ENCODE measurements at places on chromosomes 6 and 20. TPM values are rescaled to one million over a fixed set of nuclear protein-coding genes. Genes with fewer than 3 reads are reported as not detected.

- peak; percentile 62 for DNase-seq
Observed at GRCh38 chr6:118618676-118619377, 32.6 kb downstream of the CEP85L start.

Gene MUCL3
- not detected for total RNA-seq

DNA sequence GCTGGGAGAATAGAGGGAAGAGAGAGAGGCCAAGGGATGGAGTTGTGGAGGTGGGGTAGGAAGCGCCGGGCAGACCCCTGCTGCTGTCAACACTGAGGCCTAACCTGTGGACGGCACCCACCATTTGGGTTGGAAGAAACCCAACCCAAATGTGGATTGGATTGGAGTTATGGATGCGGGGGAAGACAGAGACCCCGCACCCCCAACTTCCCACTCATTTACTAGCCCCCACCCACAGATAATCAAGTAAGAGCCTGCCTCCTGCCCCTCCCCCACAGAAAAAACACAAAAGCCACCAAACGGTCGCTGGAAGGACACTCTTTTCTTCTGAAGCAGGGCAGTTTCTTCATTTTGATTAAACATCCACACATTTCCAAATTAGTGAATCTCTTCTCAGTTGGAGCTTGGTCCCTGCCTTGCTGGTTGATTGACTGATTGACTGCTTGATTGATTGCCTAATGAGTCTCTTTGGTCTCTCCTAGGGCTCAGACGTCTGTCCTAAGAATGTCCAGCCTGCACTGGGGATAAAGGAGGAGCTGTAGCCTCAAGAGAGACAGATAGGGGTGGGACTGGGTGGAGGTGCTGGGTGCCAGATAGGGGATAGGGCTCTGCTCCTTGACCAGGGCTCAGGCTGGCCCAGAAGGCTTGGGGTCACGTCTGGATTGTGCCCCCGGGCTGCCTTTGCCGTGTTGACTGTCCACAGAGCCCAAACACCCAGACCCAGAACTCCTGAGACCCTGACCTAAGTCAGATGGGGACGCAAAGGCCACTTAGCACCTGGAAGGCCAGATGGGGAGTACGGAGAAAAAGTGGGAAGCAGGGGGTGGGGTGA is 74.9 kb upstream of the FOXP4 start:
- DNase-seq, result no peak

DNA sequence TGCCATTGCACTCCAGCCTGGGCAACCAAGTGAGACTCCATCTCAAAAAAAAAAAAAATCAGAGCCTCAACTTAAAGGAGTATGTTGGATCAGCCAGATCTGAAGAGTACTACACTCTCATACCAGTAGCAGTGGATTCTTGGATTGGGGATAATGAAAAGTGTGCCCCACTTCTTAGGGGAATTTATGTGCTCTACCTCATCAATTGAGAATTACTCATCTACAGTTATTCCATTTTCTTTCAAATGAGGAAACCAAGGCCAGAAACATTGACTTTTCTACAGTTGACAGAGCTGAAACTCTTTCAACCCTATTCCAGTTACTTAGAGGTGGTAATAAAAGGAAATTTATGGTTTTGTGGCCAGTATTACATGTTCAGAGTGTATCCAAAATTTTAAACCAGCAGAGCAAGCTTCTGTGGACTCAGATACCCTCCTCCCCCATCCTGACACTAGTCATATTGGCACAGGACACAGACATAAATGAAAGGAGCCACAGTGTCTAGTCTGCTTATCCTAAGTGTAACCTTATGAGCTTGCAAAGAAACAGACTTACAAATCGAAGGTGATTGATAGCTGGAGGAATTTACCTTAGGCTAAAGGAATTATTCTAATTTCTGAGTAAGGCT is 51.2 kb downstream of the ORC3 start:
- DNase-seq, result no peak

Gene EDN3
- not detected for total RNA-seq

DNA sequence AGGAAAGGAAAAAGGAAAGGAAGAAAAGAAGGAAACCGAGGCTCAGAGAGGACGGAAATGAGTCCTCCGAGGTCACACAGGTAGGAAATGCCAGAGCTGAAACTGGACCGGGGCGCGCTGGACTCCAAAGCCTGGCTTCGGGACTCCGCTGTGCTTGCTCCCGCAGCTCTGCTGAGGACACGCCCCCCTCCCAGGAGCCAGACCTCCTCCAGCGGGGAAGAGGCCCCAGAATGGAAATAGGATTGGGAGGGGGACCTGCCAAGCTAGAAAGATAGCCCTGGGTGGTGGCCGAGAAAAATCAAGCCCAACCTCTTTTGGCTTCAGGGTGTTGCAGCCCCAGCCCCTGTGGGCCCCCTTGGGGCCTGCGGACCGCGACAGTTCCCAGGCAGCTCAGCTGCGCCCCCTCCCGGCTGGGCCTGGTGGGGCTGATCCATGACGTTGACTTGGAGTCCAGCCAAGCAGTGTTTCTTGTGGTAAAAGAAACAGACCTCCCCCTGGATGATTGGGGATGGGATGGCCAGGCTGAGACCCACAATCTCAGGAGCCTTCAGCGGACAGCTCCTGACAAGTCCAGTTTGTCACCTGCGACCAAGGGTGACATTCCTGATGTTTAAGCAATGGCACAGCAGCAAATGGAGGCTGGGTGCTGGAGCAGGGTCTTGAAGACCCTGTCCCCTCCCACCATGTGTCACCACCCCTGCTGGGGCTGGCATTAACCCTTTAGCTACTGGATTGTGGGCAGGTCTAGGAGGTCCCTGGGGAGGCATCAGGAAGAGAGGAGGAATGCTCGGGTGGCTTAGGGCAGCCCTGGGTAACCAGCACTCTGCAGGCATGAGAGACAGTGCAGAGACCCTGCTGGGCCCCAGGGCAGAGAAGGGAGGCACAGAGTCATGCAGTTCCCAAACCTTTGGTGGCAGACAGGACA is 55.4 kb downstream of the RIPOR3 start:
- DNase-seq, result peak; percentile 79

Gene ANKRD6
- 15.0 TPM for total RNA-seq

DNA sequence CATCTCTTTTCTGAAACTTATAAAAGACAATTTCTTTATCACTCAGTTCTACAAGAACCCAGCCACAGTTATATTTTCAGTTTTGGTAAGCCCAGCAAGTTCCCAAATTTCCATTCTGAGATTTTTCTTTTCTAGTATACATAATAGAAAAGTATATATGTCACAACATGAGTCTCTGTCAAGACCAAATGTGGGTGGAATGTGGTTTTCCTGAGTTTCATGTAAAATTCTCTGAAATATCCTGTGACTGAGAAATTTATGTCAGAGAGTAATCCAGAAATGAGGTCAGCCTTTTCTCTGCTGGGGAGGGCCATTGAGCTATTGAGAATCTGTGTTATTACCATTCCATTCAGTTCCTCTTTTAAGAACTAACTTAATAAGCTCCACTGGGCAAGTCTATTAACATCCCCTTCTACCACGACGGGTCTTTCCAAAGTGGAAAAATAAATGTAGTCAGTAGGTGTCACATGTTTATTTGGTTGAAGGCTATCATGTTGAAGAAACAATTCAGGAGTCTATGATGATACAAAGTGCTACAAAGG is 100.7 kb upstream of the HMGN3 start:
- no peak for DNase-seq

DNA sequence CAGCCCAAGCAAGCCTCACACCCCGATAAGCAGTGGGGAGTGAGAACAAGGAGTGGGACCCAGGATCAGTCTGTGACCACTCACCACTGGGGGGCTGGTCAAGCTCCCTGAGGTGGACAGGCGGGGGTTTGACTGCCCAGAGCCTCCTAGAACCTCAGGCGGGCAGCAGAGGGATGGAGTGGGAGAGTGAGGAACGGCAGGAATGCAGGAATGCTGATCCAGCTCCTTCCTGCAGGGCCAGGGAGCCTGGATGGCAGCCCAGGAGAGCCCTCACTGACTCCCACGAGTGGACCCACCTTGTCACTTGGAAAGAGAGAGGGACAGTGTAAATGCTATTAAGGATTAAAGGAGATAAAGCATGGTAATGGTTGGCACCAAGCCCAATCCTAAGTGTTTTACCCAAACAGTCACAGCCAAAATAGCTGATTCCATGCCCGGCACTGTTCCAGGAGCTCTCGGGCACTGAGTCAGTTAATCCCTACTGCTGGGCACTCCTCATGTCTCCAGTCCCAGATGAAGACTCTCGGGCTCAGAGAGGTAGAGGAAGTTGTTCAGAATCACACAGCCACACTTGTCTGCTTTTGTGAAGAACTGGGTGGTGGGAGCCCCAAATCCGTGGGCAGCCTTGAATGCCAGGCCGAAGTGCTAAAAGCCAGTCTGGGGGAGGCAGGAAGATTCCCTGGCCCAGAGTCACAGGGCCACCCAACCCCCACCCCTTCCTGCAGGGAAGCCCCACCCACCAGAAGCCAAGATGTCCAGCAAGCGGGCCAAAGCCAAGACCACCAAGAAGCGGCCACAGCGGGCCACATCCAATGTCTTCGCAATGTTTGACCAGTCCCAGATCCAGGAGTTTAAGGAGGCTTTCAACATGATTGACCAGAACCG is 3.1 kb downstream of the MYL9 start:
- peak; percentile 72 for DNase-seq

- no peak for DNase-seq
Observed at GRCh38 chr6:12968290-12968689, 251.7 kb downstream of the PHACTR1 start.

Gene LMBRD1
- 46.3 TPM for total RNA-seq

DNA sequence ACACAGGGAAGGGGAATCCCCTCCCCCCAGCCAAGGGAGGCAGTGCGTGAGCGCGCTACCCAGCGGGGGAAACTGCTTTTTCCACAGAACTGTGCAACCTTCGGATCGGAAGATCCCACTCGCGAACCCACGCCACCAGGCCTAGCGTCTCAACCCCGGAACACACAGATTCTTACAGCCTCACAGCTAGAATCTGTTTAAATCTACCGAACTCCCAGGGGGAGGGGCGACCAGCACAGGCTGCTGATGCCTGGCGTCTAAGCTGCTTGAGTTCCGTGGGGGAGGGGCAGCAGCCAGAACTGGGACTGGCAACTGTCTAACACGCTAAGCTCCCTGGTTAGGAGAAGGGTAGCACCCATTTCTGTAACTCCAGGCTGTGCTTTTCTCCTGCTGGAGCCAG is 217.3 kb upstream of the TENT5A start:
- no peak for DNase-seq

DNA sequence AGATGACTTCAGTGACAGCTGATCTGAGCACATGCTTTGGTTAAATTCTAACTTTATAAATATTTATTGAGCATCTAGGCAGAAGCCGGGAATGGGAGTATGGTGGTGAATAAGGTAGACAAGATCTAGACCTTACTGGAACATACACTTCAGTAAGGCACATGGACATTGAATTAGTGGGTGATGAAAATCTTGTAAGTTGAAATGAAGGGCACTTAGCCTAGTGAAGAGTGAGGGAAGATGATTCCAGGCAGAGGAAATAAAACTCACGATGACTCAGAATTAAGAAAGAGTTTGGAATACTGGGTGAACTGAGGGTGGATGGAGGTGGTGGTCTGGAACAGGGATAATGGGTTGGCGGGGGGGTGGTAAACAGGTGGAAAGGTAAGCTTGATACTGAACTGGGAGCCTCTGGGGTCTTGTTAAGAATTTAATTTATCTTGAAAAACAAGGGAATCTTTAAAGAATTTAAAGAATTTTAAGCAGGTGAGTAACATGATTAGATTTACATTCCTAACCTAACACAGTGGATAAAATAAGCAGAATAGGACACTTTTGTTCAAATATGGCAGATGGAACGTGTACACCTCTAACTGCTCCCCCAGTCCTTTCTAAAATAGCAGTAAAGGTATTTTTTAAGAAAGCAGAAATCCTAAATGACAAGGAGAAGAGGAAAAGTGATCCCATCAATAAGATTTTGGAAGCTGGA is 75.2 kb upstream of the ARHGAP18 start:
- no peak for DNase-seq

- DNase-seq, result no peak
Observed at GRCh38 chr20:45211569-45212474, 5.0 kb downstream of the SEMG1 start.

GRCh38 chr6:89941763-89942497 is 47.7 kb downstream of the GJA10 start:
- DNase-seq, result no peak

DNA sequence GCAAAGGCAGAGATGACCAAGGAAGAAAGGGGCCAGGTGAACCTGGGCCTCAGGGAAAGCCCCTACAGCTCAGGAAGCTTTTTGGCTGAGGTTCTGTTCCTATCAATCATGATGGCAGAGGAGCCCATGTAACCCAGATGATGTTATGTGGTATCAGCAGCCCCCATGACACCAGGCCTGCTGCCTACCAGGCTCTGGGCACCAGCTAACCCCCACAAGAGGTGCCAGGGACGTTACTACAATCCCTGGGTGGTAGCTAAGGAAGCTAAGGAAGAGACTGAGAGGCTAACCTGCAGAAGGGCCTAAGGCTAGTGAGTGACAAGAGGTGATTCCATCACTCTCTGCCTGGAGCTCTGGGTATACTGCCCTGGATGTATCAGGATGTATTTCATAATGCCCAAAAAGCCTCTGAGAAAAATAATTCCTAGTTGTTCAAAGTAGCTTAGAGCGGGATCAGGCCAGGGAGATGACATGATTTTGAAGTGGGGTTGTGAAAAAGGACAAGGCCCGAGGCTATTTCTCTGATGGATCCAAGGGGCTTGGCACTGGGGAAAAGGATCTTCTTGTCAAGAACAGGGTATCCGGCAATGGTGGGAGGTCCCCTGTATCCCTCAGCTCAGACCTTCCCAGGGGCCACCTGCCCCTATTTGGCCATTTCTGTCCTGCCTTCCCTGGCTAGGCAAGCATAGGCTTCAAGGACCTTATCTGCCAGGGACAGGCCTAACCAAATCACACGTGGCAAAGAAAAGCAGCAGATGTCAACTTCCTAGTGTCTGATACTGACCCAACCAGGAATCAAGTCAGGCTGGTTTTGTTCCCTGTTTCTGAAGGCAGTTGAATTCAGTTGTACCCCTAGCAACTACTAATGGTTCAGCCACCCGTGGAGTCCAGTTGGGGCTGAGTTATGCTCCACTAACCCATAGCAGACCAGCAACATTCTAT is 41.3 kb downstream of the PANK2 start:
- DNase-seq, result no peak

DNA sequence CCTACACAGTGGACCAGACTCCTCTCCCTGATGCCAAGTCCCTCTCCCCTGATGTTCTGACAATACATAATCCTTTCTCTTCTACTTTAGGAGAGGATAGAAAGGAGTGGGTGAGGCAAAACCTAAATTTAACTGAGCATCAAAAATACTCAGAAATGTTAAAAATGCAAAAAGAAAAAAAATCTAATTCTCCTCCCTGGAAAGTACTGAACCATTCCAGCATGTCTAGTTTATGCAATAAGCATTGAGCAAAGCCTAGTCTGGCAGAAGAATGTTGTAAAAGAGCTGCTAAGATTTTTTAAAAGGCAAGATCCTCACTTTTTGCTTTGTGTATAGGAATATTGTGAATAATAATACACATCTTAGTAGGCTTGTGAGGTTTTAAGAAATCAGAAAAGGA is 116.6 kb upstream of the STXBP5 start:
- DNase-seq, result no peak

DNA sequence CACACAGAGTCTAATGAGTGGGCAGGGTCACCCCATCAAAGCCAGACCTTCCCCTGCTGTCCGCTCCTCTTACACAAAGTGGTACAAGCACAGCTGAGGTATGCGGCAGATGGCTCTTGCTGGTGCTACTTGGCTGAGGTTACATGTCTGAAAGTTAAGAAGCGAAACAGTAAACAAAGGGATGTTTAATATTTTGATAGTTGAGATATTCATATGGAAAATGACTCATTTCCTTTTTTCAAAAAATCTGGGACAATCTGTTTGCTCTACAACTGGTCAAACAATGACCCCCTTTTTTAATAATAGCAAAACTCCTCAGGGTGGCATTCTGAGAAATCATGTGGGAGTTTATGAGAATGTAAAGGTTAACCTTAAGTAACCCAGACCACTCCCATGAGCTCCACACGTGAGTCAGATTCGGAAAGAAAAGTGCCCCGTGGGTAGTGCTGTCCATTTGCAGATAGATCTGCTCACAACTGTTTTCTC is 245.3 kb downstream of the TBXT start:
- DNase-seq, result no peak

Data from Right ventricle myocardium superior (tissue), 1 donor.